Karpas-422 (cell line): ENCODE measurements at places on chromosomes 7 and 10. TPM values are rescaled to one million over a fixed set of nuclear protein-coding genes. Genes with fewer than 3 reads are reported as not detected.

DNA sequence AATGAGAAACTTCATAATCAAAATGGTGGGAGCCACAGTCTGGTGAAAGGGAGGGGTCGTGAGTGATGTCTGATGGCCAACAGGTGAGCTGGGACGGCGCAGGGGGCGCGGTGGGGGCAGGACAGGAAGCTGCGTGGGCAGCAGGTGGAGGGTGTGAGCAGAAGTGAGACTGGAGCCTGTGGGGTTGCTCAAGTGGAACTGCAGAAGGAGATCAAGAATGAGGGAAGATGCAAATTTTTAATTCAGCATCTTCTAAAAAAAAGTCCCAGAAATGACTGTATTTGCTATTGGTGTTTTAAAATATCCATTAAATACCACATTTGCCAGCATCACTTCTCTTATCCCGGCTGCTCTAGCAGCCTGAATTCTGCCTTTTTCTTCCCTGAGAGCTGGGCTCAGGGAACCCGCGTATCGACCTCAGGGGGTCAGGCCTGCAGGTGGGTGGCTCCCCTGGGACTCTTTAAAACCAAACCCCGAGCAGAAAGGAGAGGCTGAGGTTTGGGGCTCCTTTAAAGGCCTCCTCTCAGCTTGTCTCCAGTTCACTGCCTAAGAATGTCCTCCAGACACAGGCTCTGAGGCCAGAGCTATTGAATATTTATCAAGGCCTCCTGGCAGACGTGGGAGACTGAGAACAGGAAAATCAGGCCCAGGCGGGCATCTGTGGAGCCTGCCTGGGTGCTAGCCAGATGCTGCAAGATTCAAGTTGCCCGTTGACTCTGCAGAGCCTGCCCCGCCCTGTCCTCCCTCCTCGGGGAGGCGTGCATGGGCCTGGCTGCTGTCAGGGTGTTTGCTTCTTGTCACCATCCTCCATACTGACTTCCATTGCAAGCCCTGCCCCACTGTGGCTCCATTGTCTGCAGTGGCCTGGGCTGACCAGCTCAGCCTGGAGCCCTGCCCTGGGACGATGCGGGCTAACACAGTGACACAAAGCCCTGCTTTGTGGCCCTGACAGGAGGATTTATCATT is 53.9 kb downstream of the SYPL1 start:
- DNase-seq = peak; percentile 99
- H3K36me3 ChIP-seq = peaks cover 5% of the 10 kb centered on the region; the same call in 1 of the 2 replicates
- H3K27me3 ChIP-seq = no peaks in the 10 kb centered on the region

DNA sequence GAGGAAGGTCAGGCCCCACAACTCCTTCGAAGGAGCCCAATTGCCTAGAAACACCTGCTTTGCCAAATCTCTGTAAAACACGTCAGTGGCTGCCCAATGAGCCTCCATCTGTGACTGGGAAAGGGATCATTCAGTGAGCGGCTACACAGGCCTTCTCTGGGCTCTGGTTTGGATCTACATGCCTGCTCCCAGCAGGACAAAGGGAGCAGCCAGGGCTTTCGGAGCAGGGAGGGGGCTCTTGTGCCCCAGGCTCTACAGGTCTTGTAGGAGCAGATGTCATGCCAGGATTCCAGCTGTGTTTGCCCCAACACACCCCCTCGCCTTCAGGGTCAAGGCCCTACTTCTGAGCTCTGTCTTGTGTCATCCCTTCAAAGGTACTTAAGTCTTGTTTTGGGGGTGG is 73.5 kb downstream of the CLEC2L start:
- H3K4me3 ChIP-seq = no peak overlapping the region
- no peaks in the 10 kb centered on the region for H3K36me3 ChIP-seq
- no peak overlapping the region for H3K27ac ChIP-seq
- DNase-seq = no peak
- H3K4me1 ChIP-seq = no peaks in the 10 kb centered on the region

DNA sequence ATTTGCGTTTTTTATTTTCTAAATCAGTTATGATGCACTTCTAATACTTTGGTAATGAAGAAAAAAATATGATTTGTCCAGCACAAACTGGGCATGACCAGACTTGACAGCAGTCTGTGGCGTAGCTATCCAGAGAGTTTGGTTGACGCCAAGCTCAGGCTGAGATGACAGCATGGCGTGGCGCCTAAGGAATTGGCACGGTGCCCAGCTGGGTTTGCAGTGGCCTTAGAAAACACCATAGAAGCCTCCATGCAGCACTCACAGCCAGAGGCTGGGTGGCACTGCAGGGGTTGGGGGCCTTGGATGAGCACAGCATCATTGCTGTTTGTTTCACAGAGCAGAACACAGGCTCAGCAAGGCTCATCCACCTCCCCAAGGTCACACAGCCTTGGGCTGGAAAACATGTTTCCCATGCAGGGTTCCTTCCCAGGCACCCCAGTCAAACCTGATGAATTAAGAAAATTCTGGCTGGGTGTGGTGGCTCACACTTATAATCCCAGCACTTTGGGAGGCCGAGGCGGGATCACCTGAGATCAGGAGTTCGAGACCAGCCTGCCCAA is 88.9 kb downstream of the GTF2IRD1 start:
- no peaks in the 10 kb centered on the region for H3K4me1 ChIP-seq
- H3K27me3 ChIP-seq = no peaks in the 10 kb centered on the region
- H3K27ac ChIP-seq = no peak overlapping the region
- no peak overlapping the region for H3K4me3 ChIP-seq

DNA sequence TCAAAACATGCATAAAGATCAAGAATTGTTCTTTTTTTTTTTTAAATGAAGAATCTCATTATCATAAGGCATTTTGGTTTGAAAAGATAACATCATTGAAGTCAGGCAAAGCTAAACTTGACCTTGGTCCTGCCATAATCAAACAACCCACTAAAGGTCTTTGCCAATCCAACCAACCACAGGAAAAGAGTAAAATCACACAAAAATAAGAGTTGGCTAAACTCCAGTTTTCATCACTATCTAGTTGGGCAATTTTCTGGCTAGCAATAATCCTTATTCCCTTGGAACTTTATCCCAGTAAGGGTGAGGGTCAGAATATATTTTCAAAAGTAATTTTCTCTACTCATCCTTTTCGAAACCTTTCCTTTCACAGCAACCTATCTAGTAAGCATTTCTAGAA is 62.4 kb downstream of the HIBADH start:
- no peaks in the 10 kb centered on the region for H3K27me3 ChIP-seq
- H3K36me3 ChIP-seq = no peaks in the 10 kb centered on the region
- peaks cover 11% of the 10 kb centered on the region; the same call in 1 of the 2 replicates for H3K4me1 ChIP-seq
- no peak overlapping the region for H3K4me3 ChIP-seq
- no peak for DNase-seq
- H3K27ac ChIP-seq = no peak overlapping the region

- H3K27ac ChIP-seq = peak overlapping the region; percentile 83
- peak overlapping the region; percentile 13; the same call in 1 of the 2 replicates for H3K4me3 ChIP-seq
- peak; percentile 85 for DNase-seq
- H3K4me1 ChIP-seq = peaks cover 74% of the 10 kb centered on the region
These were observed 119.2 kb downstream of the LRRC4 start for GRCh38 chr7:127911968-127912511.

DNA sequence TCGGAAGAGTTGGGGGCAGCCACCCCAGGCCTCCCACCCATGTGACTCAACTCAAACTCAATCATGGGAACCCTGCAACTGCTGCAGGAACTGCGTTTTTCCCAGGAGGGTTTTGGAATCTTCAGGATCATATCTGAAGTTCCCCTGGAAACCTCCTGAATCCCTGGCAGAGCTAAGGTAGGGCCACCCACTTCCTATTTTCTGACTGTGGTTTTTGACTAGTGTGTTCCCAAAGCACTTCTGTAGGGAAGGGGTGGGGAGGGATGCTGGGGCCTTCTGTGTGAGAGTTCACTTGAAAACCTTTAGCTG is 127.6 kb upstream of the UNC5B start:
- no peaks in the 10 kb centered on the region for H3K36me3 ChIP-seq
- DNase-seq = no peak
- no peak overlapping the region for H3K4me3 ChIP-seq

DNA sequence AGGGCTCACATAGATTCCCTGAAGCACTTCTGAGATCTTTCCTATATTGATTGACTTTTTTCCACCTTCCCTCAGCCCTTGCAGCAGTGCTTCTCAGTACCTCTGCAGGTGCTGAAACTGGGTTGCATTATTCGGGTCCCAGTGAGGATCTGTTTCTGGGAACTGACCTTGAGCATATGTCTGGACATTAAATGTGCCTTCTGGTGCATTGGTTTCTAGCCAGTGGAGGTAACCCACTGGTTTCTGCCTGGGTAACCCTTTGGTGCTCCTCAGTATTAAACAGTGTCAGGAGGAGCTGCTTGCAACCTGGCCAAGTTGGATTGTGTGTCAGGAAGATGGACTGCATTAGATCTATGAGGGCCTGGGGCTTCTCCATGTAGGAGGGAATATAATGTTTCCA is 213.3 kb upstream of the KCND2 start:
- no peak for DNase-seq
- no peak overlapping the region for H3K4me3 ChIP-seq
- H3K36me3 ChIP-seq = no peaks in the 10 kb centered on the region

DNA sequence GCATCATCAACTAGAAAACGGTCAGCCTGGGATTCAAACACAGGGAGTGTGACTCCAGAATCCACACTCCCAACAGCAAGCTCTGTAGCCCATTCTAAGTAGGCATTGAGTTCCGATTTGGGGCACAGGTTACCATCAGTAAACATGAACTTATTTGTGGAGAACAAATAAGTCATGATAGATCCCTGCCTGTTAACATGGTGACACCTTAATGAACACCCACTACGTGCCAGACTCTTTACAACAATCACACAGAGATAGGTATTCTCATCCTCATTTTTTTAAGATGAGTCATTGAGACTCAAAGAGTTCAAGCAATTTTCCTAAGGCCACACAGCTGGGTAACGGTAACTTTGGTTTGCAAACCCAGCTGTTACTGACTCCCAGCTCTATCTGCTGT is 91.5 kb downstream of the LYZL2 start:
- H3K27ac ChIP-seq = no peak overlapping the region
- no peak overlapping the region for H3K4me3 ChIP-seq
- peaks cover 40% of the 10 kb centered on the region for H3K4me1 ChIP-seq
- H3K36me3 ChIP-seq = no peaks in the 10 kb centered on the region

DNA sequence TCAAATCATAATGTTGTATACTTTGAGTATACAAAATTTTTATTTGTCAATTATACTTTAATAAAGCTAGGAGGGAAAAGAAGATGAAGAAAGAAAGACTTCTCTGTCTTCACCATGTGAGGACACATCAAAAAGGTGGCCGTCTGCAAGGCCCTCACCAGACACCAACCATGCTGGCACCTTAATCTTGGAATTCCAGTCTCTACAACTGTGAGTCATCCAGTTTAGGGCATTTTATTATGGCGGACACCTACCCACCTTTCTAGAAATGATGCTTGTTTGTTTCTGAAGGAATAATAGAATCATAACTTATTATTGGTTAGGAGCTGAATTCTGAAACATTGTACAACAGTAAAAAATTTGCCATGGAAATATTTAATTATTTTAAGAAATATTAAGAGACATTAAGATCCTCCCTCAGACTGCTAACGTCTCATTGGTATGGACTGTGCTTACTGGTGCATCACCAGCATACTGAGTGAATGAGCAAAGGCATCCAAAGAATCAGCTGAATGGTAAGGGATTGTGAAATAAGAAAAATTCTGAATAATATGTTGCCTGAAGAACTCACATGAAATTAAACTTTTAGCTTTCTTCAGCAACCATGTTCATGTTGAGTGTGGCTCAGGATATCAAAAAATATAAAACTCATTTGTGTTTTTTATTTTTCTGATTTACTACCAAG is 536.6 kb downstream of the HTR7 start:
- no peak overlapping the region for H3K4me3 ChIP-seq
- no peaks in the 10 kb centered on the region for H3K4me1 ChIP-seq
- no peak overlapping the region for H3K27ac ChIP-seq
- DNase-seq = no peak
- H3K36me3 ChIP-seq = no peaks in the 10 kb centered on the region
- no peaks in the 10 kb centered on the region for H3K27me3 ChIP-seq

DNA sequence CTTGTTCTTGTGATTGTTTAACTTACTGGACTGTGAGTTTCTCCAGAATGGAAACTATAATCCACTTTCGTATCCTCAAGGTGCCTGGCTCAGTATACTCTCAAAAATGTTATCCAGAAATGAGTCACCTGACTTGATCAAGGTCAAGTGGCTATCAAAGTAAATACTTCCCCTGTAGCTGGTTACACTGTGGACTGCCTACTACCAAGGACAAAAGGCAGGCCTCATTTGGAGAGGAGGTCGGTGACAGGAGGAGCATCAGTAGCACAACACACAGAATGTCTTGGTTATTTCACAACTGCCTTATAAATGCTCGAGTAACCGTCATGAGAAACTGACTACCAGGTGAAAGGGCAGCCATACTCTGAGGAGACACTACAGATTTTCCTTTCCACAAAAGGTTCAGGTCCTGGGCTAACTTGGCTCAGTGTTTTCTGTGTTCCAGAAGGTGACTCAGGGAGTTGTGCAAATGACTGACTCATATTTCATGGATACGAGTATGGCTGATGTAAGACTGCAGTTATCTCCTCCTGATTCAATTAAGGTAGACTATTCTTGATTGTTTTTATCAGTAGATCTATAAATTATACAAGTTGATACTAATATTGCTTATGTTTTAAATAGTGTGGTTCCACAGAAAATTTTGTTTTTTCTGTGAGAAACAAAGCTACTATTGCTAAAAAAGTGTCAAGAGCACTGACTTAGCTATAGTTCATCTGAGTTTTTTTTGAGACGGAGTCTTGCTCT is 4.2 kb upstream of the CCNY start:
- no peaks in the 10 kb centered on the region for H3K36me3 ChIP-seq
- peaks cover 16% of the 10 kb centered on the region for H3K4me1 ChIP-seq
- H3K27me3 ChIP-seq = peaks cover under 1% of the 10 kb centered on the region; the same call in 1 of the 2 replicates
- no peak for DNase-seq
- no peak overlapping the region for H3K27ac ChIP-seq

- H3K27ac ChIP-seq = no peak overlapping the region
- DNase-seq = no peak
- peaks cover 22% of the 10 kb centered on the region; the same call in 1 of the 2 replicates for H3K36me3 ChIP-seq
- peaks cover 15% of the 10 kb centered on the region for H3K4me1 ChIP-seq
These were observed 109.6 kb downstream of the SFMBT2 start for GRCh38 chr10:7301006-7301778.

DNA sequence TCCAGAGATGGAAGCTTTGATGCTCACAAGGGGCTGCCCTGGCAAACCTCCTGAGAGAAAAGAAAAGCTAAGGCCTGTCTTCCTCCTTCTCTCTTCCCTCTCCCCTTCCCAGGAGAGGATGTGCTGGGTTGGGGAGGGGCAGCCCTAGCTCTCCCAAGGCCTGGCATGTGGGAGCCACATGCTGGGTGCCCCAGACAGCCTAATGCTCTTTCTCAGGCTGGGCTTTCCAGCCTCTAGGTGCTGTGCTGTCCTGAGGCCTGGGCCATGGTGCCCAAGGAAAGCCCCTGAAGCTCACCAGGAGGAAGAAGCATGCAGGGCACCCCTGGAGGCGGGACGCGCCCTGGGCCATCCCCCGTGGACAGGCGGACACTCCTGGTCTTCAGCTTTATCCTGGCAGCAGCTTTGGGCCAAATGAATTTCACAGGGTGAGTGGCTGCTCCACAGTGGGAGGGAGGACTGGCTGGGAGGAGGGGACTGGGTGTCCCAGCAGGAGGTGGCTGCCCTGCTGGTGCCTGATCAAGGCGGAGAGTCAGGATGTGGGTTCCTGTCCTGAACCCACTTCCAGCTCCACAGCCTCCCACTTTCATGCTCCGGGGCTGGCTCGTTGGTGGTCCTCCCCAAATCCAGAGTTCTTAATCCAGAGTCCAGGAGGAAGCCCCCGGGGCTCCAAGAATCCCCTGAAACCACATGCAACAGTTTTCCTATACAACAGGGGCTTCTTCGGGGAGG is 1.7 kb downstream of the CPA5 start:
- H3K36me3 ChIP-seq = no peaks in the 10 kb centered on the region
- no peak overlapping the region for H3K4me3 ChIP-seq
- no peaks in the 10 kb centered on the region for H3K4me1 ChIP-seq
- H3K27me3 ChIP-seq = no peaks in the 10 kb centered on the region
- no peak for DNase-seq
- no peak overlapping the region for H3K27ac ChIP-seq

The ACBD7 gene
- 0.63 and 1.3 TPM in 2 replicates for total RNA-seq

The SPDYE2 gene
- total RNA-seq = not detected in 2 replicates

The CCDC126 gene
- 3.0 and 8.9 TPM in 2 replicates for total RNA-seq

The WNT8B gene
- not detected in 2 replicates for total RNA-seq
